ENCODE measurements at places on chromosomes 2 and 18.

DNA sequence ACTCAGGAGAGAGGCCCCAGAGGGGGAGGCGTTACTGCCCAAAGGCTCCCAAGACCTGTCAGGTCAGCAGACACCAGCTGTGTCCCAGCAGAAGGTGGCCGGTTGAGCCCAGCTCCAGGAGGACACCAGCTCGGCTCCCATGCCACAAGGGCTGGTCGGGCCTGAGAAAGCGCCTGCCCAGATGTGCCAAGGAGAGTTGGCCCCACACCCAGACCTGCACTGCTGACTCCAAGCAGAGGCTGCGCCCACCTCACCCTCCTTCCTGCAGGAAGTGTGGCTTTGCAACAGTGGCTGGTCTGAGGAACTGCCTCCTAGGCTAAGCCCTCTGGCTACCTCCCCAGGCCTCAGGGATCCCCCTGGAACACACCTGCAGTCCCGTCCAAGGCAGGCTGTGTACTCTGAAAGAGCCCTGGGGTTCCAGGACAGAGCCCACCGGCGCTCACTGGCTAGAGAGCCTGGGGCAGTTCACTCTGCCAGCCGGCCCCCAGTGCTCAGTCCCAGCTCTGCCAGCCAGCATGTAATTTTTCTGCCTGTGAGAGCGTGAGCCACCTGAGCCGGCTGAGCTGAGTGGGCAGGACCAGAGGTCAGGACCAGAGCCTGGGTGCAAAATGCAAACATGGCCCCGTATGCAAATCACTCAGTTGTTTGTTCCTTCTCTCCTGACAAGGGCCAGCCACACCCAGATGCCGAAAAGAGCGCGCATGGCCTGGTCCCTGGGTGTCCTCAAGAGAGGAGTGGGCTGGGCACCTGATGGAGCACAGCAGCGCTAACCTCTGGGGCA, 36.9 kb upstream of the PTMA start:
- no peak for DNase-seq

GRCh38 chr2:208334230-208334629, 68.2 kb downstream of the PIKFYVE start:
- no peak for DNase-seq

GRCh38 chr18:50706651-50707050, 113.2 kb downstream of the MRO start:
- DNase-seq, result no peak

- DNase-seq, result no peak
These were observed 36.4 kb downstream of the TSHZ1 start for GRCh38 chr18:75246721-75247610.

DNA sequence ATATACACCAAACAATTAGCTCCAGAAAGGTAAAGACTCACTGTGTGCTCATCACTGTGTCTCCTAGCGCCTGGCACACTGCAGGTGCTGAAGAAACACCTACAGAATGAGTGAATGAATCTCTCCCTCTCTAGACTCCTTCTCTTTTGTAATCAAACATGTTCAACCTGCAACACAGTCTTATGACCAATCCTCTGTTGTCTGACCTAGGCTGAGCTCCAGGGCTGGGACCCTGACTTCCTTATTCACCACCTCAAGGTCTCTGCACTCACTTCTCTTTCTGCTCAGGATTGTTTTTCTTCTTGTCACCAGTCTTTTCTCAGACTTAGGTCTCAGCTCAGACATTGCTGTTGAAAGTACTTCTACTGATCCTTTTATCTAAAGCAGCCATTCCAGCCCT, 9.8 kb downstream of the CKAP2L start:
- no peak for DNase-seq

- DNase-seq, result no peak
These were observed 35.9 kb downstream of the CCDC102B start for GRCh38 chr18:68833756-68834155.

GRCh38 chr2:11387843-11388242, 43.4 kb upstream of the ROCK2 start:
- no peak for DNase-seq

DNA sequence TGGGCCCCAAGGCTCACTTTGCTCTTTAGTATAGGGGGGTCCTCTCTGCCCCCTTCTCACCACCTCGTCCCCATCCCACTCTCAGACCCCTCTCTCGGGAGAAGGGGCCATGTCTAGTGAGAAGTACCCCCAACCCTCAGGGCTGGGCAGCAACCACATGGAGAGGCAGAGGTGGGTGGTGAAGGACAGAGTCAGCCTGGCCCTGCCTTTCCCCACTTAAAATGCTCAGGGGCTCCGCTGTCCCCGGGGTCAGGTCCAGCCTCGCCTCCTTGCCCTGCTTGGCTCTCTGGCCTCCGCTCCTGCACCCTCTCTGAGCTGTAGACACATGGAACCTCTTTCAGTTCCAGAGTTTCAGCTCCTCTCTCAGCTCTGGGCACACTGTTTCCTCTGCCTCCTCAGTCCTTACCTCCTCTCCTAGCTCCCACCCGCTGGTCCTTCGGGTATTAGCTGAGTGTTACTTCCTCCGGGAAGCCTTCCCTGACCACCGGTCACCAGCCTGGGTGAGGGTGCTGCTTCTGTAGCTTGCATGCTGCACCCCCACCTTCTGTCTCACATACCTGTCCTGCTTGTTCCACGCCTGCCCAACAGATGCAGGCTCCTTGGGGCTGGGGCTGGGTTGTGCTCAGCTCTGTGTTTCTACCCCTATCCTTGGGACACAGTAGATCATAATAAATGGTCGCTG, 79.5 kb upstream of the OTOF start:
- no peak for DNase-seq

- DNase-seq, result no peak
These were observed 103.5 kb downstream of the ARL4C start for GRCh38 chr2:234393354-234393753.
